ENCODE measurements at places on chromosomes 4 and X.

DNA sequence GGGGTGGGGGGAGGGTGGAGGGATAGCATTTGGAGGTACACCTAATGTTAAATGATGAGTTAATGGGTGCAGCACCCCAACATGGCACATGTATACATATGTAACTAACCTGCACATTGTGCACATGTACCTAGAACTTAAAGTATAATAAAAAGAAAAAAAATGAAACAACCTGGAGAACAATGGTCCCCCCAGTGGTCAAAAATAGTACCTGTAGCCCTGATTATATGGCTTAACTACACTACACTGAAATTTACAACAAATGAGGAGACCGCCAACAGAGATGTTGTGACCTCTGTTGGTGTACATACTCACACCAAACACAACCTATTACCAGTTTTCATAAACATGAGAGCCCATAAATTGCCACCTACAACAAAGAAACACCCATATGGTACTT is 7.3 kb upstream of the MAGEE1 start:
- no peak for DNase-seq

DNA sequence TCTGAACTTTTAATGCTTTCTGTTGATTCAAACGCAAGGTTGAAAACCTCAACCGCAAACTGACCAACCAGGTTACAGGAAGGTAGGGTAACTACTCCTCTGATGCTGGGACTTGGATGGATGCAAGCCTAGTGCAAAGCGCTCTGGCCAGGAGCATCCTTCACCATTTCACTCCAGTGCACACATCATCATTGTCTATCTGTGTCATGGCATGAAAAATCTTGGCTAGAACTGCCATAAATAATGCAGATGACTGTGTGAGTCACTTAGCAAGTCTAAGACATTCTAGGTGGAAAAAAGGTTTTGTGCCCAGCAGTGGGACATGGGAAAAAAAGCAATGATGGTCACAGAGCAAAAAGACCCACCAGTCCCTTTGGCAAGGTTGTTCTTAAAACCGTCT is 10.9 kb downstream of the ADGRA3 start:
- no peak for DNase-seq

DNA sequence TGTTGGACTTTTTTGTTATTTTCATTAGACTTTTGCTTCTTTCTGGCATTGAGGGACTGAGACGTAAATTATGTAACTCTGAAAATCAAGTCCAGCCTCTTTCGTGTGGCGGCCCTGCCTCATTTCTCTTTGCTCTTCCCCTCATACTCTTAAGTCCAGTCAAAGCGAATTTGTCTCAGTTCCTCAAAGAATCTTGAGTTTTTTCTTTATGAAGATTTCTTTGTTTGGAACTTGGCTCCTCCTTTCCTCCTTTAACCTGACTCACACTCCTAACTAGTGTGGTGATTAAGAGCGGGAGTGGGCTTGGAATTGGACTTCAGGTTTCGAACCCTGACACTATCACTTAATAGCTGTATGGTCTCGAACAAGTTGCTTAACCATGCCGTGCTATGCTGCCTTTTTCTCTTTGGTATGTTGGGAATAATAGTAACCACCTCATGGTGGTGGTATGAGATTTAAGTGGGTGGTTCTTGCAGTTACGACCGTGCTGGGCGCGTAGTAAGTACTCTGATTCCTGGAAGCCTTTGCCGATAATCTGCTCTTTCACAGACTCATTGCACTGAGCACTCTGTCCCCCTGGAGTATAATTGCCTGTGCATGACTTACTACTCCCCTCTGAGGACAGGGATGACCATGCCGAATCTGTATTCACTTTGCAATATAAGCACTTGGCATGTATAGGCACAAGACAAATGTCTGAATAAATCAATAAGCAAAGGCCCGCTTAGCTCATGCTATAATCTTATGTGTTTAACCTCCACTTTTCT is 19.1 kb downstream of the FNIP2 start:
- no peak for DNase-seq

DNA sequence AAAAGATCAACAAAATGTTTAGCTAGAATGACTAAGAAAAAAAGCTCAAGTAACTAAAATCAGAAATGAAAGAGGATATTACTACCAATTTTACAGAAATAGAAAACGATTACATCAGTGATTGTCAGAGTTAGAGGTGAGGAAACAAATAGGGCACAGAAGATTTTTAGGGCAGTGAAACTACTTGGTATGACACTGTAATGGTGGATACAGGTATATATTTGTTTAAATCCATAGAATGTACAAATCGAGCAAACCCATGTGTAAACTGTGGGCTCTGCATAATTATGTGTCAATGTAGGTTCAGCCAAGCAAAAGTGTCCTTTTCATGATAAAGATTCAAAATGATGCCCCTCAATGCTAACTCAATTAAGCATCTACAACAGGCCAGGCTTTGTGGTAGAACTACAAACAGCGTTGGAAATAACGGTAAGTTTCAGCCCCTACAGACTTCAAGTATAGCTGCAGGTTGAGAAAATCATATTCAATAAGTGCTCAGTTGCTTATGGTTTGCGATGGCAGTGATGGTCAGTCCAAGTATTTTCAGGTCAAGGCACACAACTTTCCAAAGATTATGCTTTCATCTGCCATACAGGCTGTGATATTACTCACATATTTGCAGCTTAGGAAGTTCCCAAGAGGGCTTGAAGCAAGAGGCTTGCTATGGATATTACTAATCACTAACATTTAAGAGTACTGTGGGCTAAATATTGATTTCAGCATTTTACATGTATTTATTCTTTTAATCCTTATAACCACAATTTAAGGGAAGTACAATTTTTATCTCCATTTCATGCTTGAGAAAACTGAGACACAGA is 158.6 kb downstream of the TET2 start:
- DNase-seq = no peak

DNA sequence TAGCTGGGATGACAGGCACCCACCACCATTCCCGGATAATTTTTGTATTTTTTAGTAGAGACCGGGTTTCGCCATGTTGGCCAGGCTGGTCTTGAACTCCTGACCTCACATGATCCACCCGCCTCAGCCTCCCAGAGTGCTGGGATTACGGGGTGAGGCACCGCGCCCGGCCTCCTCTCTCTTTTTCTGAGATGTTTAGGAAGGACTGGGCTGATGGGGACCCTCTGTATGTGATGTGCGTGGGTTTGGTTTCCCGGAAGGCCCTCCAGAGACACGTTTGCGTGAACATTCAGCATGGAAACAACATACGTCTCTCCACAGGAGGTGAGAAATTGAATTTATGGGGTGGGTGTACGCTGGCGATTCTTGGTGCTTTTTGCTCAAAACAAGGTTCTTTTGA is 18.6 kb downstream of the SHOX start:
- DNase-seq = no peak

DNA sequence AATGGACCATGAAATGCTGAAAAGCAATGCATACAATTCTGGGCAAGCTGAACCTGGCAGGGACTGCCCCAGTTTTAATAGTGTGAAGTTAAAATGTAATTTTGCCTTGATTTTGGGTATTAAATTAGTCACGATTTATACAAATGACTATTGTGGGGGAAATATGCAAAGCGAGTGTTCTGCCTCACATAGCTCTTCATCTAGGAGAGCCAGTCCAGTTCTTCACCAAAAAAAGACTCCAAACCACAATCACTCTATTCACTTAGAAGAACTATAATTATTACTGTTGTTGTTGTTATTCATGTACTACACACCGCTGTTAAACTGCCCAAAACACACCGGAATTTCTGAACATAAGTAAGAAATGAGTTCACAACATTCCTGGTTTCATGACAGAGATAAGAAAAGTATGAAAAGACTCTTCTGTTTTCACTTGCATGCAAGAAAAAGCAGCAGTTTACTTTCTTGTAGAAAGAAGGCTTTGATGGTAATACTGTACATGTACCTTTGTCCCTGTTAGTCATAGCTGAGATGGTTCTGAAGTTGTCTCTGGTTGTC is 101.9 kb downstream of the QRFPR start:
- DNase-seq = no peak

GRCh38 chr4:112094330-112094729 is 50.9 kb upstream of the FAM241A start:
- no peak for DNase-seq

GRCh38 chrX:33211356-33212260 is at the start of gene DMD:
TSS of gene DMD (minus strand) at chrX:33211549. CDS start at chrX:33211312, 237 bp downstream.
- DNase-seq = no peak

GRCh38 chrX:15274946-15275345 is 5.1 kb upstream of the ASB9 start:
- no peak for DNase-seq

DNA sequence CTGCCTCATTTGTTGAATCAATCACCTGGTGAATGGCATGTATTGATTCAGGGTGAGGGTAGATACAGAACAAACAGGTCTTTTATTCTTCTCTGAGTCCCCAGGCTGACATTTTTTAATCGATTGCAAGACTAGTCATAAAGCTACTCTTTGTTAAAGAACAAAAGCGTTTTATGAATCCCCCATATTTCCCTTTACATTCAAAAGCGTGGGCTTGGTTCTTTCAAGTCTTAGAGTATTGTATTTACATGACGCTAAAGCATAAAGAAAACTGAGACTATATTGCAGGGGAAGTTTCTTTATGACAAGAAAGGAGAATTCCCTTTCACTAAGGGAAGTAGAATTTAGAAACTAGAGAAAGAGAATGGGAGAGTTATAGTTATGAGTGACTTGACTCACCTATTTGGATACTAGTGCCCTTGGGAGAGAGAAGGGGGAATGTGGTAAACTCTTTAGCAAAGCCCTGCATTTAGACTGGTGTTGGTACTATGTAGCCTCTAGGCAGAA is 69.3 kb upstream of the PDE5A start:
- DNase-seq = no peak

- no peak for DNase-seq
These were observed 184.8 kb downstream of the AMELX start for GRCh38 chrX:11478026-11478425.

DNA sequence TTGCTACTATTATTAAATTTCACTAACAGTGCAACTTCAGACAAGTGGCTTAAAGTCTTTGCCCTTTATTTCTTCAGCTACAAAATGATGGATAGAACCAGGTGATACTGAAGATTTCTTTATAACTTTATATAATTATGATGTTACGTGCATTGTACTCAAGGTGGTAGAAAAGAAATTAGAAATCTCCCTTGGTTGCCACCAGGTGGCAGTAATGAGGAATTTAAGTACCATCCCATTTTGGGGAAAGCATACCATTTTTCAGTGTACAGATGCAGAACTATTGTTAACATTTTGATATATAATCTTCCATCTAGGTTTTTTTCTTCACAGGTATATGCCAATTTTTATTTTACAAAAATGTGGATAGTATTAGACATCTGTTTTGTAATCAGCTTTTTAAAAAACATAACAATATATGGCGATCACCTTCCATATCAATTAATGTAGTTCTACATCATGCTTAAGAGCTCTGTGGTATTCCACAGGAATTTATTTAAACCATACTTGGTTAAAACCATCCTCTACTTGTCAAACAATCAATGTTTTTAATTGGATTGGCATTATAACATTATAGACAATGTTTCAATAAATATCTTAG is 37.7 kb upstream of the RAB33B start:
- no peak for DNase-seq

- no peak for DNase-seq
These were observed 7.9 kb upstream of the CFP start for GRCh38 chrX:47637546-47638195.

DNA sequence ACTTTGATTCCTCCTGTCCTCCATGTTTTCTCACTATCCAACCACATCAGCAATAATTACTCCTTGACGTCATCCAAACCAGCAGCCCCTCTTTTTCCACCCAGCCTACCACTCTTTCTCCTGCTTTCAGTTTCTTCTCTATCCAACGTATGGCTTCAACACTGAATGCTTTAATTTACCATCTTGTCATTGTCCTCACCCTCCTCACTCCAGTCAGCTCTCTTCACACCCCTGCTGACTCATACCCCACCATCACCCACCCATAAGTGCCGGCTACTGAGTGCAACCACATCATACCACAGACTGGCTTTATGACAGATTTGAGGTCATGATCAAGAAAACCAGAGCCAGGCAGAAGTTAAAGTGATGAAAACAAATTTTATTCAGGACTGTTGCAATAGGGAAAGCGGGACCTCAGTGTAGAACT is 9.8 kb upstream of the ANXA5 start:
- peak; percentile 1 for DNase-seq

DNA sequence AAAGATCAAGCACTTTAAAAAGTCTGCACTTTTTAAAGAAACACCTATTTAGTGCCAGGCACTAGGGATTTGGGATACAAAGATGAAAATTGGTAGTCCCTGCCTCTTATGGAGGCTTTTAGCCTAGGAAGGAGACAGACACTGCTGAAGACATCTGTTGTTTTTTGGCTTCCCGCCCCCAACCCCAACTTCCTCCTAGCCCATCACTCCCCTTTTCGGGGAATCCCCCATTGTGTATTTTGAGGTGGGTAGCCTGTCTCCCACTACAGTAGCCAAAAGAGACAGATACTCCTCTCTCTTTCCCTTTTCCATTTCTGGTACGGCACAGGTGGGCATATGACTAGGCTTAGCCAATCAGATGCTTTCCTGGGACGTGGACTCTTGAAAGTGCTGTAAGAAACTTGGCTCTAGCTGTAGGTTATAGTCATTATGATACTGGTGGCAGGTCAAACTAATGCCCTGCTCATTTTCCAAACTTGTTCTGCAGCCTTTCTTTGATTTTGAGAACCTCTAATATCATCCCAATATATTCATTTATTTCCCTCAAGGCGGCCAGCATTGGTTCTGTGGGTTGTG is 194.6 kb upstream of the RBPJ start:
- no peak for DNase-seq

DNA sequence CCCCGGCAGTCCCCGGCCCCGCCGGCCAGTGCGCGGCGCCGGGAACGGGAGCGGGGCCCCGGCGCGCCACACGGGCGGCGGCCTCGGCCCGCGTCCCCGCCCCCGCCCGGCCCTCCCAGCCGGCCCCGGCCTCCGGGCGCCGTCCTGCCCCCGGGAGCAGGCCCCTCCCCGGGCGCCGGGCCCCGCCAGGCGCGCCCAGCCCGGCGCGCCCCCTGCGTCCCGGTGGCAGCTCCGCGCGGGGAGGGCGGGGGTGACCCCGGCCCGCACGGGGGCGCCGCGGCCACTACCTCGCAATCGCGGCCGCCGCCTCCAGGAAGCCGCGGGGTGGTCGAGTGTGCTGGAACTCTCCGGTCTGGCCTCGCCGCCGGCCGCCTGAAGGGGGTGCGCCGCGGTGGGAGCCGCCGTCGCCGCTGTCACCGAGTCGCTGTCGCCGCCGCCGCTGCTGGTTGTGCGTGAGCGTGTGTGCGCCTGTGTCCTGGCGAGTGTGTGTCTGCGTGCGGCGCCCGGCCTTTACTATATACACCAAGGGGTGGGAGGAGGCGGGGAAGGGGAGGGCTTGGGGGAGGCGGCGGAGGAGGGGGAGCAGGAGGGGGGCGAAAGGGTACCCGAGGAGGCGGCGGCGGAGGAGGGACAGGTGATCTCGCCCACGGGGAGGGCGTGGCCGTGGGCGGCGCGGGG is at the start of gene RAI2:
Gene RAI2, minus strand, starts transcription at position 488 of the 678 bp plus-strand sequence. CDS start 59,288 bp downstream, outside the sequence.
- no peak for DNase-seq

GRCh38 chr4:181301735-181302710 is 941.2 kb upstream of the TENM3 start:
- no peak for DNase-seq

DNA sequence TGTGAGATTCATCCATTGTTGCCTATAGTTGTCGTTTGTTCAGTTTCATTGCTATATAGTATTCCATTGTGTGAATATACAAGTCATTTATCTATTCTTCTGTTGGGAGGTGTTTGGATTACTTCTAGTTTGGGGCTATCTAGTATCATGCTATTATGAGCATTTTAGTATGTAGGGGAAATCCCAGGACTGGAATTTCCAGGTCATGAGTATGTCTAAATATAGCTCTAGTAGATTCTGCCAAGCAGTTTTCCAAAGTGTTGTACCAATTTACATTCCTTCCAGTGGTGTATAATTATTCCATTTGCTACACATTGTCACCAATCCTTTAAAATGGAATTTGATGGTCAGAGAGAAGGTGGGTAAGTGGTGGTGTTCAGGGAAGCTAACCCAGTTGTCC is 30.1 kb downstream of the EGFL6 start:
- DNase-seq = no peak

All from activated CD4-positive, CD25-positive, alpha-beta regulatory T cell (primary cell).